Cardiac muscle cell (in vitro differentiated cells and primary cell): ENCODE measurements at places on chromosomes 7 and 10.

GRCh38 chr10:81034383-81034782 lies 496.7 kb downstream of the SH2D4B start:
- DNase-seq: no peak

DNA sequence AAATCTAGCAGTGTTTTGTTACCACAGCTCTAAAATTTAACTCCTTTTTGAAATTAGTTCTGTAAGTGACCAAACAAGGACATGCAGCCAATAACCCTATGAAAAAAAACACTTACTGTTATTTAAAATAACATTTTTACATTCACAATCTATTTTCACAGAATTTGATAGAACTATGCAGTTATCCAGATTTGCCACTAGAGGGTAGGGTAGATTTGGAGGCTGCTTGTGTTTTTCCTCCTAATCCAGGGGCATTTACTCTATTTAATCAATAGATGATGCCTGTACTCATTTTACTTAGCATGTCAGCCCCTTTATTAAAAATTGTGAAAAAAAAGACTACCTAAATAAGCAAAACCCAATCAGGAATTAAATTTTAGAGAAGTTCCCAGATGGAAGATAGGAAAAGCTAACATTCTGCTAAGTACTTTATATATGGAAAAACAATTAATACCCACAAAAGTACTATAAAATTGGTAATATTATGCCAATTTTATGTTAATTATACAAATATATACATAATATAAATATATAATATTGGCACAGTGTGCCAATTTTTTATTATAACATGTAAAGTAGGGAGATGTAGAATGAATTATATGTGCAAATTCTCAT lies 18.1 kb upstream of the LIPK start:
- DNase-seq: peak; percentile 49

DNA sequence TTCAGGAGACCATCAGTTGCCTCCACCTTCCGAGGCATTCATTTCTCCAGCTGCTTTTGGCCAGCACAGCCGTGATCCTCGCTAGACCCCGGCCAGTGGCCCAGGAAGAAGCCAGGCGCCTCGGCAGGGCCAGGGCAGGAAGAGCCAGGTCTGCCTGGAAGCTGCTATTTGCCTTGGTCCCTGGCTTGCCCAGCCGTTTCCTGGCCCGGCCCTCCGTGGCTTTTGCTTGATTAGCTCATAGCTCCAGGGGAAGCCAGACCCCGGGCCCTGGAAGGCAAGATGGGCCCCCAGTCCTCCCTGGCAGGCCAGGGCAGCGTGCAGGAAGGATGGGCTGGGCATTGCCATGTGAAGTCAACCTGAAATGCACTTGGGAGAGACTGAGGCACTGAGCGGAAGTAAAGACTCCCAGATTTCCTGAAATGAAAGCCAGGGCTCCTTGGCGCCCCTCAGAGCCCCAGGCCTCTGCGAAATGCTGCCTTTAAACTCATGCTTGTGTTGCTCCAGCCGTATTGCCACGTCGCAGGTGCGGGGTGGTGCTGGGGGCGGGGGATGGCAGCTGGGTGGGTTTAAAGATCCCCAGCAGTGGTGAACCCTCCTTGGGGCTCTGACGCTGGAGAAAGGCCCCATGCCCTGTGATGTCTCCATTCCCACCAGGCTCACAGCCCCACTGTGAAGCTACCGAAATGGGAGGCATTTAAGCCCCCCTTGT lies 160.6 kb downstream of the GRK5 start:
- no peak for DNase-seq

DNA sequence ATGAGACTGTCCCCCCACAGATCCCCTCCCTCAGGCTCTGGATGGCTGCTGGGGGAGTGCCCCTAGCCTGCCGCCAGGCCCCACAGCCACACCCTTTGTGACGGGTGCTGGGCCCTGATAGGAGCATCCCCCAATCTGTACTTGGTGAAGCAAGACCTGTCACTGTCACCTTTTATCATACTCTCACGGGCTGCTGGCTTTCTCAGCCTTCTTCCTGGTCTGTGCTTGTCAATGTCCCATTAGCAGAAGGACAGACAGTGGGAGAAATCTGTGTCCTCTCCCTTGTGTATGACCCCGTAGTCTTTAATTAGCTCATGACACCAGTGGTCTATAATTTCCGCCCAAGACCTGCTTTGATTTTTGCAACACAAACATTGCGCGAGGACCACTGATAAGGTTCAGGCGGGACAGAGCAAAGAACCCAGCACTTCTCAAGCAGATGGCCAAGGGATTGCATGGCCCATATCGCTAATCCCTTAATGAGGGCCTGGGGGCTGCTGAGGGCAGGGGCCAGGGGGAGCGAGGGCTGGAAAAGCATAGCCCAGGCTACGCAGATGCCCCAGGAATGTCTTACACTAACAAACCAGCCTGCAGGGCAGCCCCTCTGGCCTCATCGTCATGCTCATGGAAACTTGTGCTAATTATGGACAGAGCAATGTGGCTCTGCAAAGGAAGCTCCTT lies 127.8 kb downstream of the PTPN20 start:
- peak; percentile 56 for DNase-seq
